ENCODE measurements at places on chromosomes 3 and 15. TPM values are rescaled to one million over a fixed set of nuclear protein-coding genes. Genes with fewer than 3 reads are reported as not detected.

DNA sequence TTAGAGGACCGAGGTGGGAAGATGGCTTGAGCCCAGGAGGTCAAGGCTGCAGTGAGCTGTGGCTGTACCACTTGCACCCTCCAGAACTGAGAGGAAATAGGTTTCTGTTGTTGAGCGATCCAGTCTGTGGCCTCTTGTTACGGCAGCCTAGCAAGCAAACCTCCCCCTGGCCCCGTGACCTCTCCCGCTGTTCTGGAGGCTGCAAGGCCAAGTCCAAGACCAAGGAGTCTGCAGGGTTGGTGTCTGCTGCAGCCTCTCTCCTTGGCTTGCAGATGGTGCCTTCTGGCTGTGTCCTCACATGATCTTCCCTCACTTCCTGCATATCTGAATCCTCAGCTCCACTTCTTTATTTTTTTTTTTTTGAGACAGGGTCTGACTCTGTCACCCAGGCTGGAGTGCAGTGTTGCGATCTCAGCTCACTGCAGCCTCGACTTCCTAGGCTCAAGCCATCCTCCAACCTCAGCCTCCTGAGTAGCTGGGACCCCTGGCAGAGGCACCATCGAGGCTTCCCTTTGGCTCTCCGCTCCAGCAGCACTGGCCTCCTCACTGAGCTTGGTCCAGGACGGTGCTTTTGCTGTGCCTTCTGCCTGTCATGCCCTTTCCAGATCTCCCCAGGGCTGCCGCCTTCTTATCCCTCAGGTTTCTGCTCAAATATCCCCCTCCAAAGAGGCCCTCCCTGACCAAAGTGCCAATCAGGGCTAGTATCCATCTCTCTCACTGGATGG, 18.0 kb upstream of the PLXND1 start:
- DNase-seq, result no peak

DNA sequence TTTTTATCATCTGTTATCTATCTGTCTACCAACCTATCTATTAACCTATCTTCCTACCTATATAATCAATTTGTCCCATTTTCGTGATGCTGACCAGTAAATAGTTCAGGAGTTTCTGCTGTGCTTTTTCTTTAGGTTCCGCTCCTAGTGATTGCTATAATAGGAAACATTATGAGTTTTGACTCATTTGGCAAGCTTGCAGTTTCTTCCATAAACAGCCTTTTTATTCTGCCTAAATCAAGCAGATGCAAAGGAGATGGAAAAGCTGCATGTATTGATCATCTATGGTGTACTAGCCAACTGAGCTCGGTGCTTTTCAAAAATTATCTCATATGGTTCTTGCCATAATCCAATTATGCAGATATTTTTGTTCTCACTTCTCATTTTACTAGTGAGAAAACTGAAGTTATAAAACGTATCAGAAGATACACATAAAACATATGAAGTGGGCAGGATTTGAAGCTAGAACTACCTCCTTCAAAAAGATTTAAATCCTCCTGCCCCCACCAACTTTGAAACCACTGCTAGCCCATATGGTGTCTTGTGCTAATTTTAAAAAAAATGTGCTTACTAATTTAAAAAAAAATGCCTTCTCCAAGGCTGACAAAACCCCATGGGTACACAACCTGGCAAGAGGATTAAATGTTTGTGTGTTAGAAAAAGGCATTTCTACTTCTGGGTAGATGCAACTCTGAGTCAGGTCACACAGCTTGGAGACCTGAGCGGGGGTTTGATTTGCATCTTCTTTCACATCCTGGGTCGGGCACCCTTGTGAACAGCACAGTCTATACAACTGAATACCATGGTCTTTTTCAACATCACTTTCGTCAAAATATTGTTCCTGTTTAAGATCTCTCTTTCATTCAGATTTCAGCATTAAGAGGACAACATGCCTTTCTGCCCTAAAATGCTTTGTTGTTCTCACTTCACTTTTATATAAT, 267.0 kb downstream of the CHL1 start:
- DNase-seq, result no peak

GRCh38 chr3:66443118-66443803, 57.6 kb downstream of the LRIG1 start:
- DNase-seq, result no peak

GRCh38 chr15:66251790-66252684, 1.5 kb downstream of the MEGF11 start:
- peak; percentile 33 for DNase-seq

DNA sequence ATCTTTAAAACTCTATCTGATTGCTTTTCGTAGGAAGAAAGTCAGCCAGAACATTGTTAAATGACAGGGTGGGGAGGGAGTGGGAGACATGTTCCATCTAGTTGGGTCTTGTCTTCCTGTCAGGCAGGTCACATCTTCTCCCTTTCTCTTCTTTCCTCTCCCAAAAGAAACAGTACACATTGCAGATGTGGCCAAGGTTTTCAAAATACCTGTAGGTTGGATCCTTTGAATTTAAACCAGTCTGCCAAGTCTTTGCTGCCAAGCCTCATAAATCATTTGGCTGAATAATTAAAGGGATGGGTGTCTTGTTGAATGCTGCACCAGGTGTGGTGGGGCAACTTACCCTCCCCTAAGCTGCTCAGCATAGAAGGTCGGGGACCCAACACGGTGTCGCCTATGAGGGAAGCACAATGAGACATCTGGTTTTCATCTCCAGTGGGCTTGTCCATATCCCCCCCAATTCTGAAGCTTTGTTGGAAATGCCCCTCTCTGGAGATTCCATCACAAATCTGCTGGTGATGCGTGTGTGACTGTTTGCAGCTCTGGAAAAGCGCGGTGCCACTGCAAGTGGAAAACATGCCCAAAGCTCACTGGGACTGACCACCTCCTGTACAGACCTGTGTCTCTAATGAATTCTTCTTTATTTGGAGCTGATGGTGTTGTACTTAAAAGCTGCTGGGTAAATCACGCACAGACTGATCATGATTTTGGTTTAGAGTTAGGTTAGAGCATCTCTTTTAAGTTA, 112.6 kb downstream of the FILIP1L start:
- peak; percentile 75 for DNase-seq

GRCh38 chr3:149353581-149354184, 20.2 kb upstream of the TM4SF18 start:
- DNase-seq, result no peak

Gene CA12
- 3.0 TPM for total RNA-seq

Gene FOXP1
- total RNA-seq, result 133 TPM

DNA sequence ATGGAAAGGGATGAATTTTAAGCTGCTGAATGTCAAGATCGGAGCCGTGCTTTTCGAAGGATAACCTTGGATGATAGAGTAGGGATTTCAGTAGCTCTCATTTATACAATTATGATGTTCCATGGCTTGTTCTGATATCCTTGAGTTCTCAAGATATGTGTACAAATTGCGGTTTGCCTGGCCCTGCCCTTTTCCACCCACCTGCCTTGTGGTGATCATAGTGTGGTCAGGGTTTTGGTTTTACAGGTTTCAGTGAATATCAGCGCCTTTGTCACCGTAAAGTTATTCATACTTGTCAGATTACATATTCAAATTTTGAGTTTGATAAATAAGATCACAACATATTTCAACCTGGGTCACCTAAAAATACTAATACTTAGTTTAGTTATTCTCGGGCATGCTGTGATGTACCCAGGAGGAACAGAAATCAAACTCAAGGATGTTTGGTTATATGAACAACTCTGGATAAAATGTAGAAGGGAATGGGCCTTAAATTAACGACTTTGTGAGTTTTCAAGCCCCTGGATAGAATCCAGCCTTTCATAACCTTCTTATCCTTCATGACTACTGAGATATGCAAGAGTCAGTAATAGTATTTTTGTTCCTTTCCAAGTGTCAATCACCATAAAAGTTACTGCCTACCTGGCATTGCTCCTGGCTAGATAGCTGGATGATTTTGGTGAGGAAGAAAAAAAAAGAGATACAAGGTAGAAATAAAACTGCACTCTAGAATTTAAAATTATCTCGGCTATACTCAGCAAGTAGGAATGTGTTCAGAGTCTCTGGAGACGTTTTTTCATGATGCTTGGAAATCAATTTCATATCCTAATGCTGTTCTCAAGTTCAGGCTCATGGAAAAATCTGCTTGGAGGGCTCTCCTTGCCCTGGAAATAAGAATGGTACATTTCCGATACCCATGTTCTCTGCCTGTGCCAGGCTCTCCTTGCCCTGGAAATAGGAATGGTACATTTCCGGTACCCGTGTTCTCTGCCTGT, 209.2 kb upstream of the TPRG1 start:
- no peak for DNase-seq

Gene SPTSSB
- 6.2 TPM for total RNA-seq

DNA sequence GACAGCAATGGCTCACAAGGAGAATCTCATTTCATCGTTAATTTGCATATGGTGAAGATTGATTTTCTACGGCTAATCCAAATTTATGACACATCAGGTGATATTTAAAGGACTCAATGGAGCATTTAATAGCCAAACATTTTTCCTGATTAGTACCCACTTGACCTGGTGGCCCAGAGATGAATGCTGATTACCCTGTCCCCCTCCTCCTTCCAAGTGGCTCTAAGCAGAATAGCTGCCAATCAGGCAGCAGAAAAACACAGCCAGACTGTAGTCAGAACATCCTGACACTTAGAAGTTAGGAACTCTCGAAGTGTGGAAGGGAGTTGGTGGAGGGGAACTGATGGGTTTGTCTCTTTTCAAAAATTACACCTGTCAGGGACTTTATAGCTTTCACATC, 302.5 kb downstream of the ZNF621 start:
- no peak for DNase-seq
